ENCODE measurements at places on chromosomes 7 and 10.

DNA sequence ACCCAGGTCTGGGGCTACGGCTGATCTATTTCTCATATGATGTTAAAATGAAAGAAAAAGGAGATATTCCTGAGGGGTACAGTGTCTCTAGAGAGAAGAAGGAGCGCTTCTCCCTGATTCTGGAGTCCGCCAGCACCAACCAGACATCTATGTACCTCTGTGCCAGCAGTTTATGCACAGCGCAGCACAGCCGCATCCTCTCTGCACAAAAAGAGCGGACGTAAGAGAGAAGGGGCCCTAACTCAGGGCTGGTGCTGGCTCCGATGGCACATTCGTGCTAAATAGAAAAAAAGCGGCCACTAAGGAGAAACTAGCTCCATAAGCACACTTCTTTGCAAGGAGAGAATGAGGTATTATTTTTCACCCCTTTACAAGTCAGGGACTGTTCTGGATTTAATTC, 28.3 kb upstream of the PRSS1 start:
- no peak for DNase-seq

DNA sequence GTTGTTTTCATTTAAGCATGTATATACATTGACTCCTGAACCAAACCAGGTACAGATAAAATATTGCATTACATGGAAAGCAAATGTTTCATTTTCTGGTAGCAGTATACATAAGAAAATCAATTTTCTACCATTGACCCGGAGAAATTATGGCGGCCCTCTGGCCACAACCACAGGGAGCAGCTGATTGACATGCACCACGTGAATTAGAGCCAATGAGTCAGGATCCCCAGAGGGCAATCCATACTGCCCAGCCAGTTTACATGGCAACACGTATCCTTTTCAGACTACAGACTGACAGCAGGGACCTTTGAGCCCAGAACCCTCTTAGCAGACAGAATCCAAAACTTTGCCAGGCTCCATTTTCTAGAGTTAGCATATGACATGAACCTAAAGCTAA, 272.2 kb upstream of the NEBL start:
- no peak for DNase-seq

DNA sequence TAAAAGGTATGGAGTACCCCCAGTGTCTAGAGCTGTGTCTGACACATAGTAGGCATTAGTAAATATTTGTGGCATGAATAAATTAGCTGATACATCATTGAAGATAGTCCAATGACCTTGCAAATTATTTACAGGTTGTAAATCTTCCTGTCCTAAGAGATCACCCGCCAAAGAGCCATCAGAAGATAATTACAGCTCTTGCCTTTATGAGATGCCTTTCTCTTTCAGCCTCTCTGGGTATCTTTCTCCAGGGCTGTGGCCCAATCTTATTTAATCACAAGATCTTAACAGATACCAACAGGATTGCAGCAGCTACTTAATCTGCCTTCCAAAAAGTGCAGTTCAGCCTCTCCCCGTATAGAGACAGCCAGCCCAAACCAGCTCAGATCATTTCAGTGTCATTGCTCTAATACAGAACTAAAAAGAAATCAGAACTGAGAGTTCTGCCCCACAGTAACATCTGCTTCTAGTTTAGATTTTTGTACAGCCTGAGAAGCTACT, 41.5 kb downstream of the MYOF start:
- no peak for DNase-seq

GRCh38 chr10:11835704-11836103, 12.5 kb downstream of the PROSER2 start:
- DNase-seq: no peak

DNA sequence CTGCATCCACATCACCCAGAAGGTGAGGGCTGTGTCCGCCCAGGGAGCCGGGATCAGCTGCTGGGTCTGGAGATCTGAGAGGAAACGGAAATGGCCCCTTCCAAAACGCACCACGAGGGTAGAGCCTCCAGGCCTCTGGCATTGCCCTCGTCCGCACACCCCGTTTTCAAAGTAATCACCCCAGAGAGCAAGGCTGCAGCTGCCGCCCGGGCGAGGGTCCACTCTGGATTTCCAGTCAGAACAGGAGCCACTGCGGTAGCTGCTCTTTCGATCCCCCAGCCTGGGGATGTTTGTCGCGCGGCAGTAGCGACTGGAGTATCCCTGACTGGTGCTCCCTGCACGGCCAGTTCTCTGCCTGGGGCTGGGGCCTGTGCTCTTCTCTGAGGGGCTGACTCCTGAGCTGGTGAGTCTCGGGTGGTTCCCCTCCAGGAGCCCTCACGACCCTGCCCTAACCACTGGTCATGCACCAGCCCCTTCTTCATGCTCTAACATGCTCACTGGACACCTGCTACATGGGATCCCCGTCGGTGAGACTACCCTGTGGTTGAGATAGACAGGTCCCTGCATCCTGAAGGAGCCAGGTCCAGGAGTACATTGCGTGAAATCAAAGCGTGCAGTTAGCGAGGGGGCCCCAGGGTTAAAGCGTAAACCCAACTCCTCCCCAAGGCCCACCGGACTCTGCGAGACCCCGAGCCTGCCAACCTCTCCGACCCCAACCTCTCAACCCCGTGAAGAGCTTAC, 99.2 kb downstream of the FOXL3 start:
- DNase-seq: peak; percentile 33

GRCh38 chr7:127413962-127414361, 21.5 kb upstream of the ZNF800 start:
- DNase-seq: no peak

- no peak for DNase-seq
Observed at GRCh38 chr7:22364900-22365299, 7.9 kb upstream of the RAPGEF5 start.

DNA sequence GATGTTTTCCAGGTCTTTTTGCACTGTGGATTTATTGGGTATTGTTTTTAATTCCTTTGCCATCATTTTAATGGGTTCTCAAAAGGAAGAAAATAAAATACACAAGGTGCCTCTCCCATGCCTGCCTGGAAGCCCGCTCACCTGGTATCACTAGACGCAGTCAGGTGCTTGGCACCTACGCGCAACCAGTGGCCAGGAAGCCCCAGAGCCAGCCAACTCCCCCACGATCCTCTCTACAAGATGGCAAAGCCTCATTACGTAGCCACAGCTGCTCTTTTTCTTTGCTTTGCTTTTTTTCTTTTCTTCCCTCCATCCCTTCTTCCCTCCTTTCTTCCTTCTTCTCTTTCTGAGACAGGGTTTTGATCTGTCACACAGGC, 34.3 kb downstream of the BAIAP2L1 start:
- no peak for DNase-seq

GRCh38 chr10:121450247-121450646, 148.0 kb downstream of the FGFR2 start:
- no peak for DNase-seq

GRCh38 chr10:58023341-58024073, 244.2 kb downstream of the IPMK start:
- no peak for DNase-seq

- DNase-seq: no peak
Observed at GRCh38 chr7:128792471-128793180, 858 bp downstream of the CCDC136 start.

GRCh38 chr7:42926204-42926603, 5.8 kb downstream of the PSMA2 start:
- no peak for DNase-seq

DNA sequence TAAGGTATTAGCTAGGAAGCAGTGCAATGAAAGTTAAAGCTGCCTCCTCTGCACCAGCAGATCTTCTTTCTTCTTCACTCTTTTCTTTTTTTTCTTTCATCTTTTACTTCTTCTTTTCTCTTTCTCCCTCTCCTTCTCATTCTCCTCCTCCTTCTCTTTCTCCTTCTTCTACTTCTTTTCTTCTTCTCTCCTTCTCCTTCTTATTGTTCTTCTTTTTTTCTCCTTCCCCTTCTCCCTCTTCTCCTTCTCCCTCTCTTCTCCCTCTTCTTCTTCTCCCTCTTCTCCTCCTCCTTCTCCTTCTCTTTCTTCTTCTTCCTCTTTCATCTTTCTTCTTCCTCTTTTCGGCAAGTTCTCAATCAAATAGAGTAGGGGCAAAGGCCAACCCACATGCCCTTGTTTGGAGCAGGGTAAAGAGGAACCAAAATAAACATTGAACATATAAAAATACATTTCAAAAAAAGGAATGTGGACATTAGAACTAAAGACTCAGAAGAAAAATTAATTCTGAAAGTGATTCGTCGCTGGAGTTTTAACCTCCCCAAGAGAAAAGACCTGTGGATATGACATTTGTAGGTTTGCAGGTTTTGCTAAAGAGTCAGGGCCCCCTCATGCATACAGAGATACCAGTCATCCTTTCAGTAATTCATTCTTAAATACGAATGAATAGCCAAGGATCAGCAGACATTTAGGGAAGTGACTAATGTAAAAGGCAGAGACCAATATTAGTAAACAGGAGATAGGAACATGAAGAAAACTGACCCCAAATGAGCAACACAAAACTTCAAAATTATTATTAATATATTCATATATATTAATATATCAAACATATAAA, 93.0 kb upstream of the RSU1 start:
- no peak for DNase-seq

DNA sequence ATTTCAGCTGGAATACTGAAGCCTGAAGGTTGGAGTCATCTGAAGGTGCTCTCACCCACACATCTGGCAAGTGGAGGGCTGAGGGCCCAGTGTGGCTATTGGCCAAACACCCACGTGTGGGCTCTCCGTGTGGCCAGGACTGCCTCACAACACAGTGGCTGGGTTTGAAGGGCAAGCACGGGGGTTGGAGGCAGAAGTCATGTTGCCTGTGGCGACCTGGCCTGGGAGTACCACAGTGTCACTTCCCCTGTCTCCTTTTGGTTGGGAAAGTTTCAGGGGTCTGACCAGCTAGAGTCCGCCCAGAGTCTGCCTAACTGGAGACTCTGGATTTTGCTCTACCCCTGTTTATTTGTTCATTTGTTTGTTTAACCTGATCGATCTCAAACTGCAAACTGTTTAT, 169.5 kb downstream of the DNAJB6 start:
- DNase-seq: peak; percentile 36

- no peak for DNase-seq
Observed at GRCh38 chr7:120028636-120029035, 244.3 kb upstream of the KCND2 start.

DNA sequence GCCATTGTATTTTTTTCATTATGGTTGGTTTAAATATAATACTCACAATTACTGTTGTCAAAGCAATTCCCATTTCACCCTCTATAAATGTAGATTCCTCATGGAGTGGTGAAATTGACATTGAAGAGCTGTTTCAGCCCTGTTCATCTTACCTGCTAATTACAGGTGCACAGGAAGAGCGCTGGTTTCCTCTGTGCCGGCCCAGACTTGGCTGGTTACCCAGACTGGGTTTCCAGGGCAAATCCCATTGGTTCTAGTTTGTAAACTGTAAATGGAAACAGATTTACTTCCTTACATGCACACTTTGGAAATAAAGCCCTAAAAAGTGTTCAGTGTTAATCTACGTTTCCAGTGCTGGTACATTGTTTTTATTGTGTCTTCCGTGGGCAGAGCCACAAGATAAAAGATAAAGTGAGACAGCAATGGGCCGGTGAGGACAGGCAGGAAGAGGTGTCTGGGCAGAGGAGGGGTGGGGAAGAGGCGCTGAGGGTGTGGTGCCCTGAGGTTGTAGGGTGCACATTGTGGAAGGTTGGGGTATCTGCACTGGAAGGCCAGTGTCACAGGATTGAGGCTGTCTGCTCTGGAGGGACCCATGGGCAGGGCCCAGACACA, 71.6 kb upstream of the ZPBP start:
- no peak for DNase-seq

DNA sequence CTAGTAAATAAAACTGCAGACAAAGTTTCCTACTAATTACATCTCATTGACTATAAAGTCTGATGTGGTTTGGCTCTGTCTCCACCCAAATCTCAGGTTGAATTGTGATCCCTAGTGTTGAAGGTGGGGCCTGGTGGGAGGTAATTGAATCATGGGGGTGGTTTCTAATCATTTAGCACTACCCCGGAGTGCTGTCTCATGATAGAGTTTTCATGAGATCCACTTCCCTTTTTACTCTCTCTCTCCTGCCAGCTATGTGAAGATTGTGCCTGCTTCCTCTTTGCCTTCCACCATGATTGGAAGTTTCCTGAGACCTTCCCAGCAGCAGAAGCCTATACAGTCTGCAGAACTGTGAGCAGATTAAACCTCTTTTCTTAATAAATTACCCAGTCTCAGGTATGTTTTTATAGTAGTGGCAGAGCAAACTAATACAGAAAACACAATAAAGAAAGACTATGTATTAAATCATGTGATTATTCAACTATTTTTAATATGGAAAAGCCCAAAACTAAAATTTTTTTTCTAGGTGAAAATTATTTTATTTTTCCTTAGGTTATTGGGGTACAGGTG, 232.1 kb downstream of the FZD1 start:
- DNase-seq: no peak

DNA sequence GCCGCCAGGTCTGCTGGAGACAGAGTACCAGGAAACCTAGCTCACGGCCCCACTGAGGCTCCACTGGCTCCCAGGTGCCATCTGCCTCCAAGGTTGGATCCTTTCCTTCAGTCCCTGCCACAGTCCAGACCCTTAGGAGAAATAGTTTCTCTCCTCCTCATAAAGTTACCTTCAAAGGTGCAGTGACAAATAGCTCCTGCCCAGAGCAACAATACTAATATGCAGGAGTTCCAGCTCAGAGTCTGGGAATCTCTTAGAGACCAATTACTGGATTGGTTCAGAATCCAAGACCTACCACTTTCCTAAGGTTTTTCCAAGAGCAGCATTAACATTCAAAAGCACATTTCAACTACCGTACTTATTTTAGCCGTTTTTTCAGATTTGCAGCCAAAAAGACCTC, 41.0 kb upstream of the ADAM12 start:
- no peak for DNase-seq

DNA sequence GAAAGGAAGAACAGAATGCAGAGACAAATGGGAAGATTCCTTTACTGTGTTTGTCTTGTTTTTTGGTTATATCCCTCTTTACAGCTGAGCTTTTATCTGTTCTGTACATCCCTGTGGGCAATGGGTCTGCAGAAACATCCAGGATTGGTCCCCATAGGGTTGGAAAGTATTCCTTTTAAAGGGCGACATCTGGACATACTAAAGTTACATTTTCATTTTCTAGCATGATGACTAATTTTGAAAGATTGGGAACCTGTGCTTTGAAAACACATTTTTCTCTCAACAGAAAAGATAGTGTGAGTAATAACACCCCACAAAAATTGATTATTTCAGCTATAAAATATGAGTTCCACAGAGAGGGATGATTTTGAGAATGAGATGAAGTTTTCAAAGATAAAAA, 435.8 kb downstream of the GPAM start:
- no peak for DNase-seq
